Body of pancreas (tissue), 4 donors: ENCODE measurements at places on chromosomes 1 and 21.

DNA sequence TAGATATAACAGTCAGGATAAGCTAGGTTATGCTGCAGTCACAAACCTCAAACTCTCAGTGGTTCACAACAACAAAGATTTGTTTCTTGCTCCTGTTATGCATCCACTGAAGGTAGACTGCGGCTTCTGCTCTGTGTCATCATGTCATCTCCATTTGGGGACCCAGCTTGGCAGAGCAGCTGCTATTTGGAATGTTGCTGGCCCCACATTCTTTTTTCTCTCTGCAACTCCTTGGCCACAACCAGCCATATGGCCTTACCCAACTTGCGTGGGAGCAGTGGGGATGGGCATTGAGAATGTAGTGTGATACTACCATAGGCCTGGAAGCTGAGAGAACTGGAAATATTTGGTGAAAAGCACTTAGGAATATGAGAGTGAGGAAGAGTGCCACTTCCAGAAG lies 26.4 kb downstream of the AGO4 start:
- no peak for DNase-seq

DNA sequence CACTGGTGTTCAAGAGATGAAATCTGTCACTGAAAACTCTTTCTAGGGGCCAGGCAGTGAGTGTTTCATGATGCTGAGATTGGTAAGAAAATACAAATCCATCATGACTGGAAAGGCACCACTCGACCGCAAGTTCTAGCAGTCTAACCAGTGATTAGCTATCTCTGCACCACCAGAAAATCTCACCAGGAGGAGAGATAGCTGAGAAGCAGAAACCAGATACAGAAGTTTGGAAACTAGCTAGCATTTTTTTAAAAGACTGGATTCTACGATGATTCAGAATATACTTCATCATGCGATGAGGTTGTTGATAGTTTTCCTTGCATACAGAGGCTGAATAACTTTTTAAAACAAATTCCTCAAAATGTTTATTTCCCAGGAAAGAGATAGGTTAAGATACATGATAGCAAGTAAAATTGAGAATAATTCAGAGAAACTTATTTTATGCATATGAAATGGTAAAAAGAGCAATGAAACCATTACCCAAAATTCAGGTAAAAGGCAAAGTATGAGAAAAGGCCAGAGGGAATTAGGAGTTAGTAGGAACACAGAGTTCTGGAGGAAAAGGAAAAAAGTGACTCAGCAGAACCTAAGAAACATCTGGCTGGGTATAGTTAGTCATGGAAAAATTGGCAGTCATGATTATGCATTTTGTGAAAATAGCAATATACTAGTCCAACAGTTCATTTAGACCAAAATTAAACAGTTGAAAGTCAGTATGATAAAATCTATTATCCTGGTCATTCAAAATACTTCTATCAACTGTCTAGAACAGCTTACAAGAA lies 3.3 kb upstream of the F3 start:
- DNase-seq, result no peak

DNA sequence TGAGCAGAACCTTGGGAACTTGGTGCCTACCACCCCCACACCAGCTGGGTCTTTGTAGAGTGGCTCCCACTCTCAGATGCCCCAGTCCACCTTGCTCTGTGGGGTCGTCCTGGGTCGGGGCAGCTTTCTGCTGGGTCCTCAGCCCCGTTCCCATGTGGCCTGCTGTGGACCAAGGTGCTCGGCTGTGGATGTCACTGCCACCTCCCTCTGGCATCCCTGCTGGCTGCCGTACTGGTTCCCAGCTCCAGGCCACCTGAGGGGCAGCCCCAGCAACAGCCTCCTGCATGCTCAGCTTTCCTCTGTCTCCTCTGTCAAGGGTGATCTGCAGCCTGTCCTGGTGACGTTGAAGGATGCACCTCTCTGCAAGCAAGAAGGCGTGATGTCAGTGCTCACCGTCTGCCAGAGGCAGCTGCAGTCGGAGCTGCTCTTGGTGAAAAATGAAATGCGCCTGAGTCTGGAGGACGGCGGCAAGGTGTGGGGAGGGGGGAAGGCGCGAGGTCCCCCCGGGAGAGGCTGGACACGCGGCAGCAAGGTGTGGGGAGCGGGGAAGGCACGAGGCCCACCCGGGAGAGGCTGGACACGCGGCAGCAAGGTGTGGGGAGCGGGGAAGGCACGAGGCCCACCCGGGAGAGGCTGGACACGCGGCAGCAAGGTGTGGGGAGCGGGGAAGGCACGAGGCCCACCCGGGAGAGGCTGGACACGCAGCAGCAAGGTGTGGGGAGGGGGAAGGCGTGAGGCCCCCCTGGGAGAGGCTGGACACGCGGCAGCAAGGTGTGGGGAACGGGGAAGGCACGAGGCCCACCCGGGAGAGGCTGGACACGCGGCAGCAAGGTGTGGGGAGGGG lies 45.9 kb upstream of the DIP2A start:
- no peak for DNase-seq

GRCh38 chr1:69103213-69103612 lies 464.5 kb upstream of the LRRC7 start:
- no peak for DNase-seq

DNA sequence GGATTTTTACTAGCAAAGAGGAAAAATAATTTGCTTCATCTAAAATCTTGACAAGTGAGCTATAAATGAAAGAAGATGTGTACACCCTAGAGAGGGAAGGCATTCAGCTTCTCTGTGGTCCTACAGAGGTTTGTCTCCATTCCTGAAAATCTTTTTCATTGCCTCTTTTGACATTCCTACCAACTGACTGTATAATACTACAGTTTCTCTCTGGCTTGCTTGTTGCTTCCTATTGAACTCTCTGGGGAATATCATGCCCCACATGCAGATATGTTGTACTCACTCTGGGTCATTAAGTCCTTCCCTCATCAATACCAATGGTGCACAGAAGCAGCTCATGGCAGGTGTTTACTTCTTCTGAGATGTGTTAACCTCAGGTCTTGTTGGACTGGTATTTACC lies 371.2 kb upstream of the PLXNA2 start:
- DNase-seq, result no peak

DNA sequence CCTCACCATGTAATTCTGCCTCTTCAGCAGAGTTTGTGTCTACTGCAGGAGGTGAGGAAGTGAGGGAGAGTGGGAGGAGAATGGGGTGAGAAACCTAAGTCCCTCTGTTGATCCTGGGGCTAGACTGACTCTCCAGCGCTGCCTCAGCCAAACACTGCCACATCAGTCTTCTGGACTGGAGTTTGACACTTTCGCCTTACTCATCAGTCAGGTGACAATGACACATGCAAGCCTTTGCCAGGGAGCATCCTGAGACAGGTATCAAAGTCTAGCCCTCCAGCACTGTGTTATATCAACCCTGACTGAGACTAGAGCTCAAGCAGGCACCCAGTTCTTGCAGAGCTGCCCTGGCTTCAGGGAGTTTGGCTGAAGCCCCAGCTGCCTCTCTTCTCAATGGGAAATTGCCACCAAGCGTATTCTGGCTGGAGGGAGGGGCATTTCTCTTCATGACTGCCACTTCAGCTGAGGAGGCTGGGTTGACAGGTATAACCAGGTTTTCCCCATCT lies 33.3 kb upstream of the SUCO start:
- peak; percentile 72 for DNase-seq

DNA sequence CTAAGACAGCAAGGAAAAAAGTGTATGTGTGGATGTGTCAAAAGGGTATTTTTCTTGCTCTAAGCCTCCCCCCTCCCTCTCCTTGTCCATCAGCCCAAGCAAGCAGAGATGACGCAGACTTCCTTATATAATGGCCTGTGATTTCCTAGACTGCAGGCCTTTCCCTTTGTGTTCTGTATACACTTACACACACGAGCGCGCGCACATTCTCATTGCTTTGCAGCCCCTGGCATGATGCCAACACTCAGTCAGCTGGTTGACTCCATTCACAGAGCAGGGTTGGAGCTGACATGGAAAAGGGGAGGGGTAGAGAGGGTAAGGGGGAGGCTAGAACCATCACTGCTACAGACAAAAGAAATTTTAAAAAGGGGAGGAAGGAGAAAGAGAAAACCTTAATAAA lies 41.8 kb downstream of the GATAD2B start:
- peak; percentile 75 for DNase-seq

DNA sequence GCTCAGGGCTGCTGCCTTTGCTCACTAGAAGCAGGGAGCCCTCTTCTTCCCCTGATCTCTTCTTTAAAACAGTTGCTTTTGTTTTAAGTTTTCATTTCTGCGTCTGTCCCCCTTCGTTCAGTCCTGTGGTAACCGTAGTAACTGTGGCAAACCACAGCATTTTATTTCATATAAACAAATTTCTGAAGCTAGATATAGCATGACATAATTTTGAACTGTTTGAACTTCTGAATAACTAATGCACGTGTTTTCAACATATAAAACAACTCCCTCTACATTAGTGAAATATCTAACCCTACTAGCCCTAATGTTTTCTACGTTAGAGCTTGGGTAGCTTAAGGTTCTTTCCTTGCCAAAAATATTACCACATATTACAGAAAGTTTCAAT lies 104.6 kb downstream of the DISP1 start:
- no peak for DNase-seq

DNA sequence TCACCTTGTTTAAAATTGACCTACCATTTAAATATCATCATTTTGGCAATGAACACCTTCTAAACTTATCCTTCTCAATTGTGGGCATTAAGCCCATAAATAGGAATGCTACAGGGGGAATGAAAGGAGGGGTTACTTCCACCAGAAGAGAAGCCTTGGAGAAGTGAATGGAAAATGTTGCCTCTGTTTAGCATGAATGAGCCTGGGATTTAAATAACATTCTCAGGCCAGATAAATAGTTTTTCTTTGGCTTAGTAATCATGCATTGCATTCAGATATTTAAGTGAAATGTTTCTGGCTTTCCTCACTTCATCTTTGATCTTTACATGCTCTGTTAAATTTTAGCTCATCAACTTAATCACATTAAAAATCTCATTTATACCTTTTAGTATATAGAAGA lies 284.3 kb upstream of the FMN2 start:
- no peak for DNase-seq

- DNase-seq, result no peak
Observed at GRCh38 chr1:39508857-39509305, 17.4 kb downstream of the BMP8A start.

DNA sequence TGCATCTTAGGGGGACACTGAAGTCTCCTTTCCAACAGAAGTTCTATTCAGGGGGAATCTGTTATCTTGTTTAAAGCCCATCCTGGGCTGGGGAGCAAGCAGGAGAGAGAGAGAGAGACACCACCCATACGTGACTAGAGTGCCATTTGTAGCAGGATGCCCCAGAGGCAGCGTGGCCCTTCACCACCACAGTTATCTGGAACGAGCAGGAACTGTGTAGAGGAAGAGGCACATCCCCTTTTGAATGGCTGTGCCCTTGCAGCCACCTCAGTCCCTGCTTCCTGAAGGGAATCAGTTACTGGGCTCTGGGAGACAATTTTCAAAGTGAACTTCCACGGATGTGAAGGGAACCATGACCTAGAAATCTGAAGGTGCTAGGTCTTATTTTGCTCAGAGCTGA lies 19.4 kb upstream of the LAMTOR5 start:
- DNase-seq, result no peak

- no peak for DNase-seq
Observed at GRCh38 chr1:57319165-57319564, 104.7 kb downstream of the DAB1 start.

DNA sequence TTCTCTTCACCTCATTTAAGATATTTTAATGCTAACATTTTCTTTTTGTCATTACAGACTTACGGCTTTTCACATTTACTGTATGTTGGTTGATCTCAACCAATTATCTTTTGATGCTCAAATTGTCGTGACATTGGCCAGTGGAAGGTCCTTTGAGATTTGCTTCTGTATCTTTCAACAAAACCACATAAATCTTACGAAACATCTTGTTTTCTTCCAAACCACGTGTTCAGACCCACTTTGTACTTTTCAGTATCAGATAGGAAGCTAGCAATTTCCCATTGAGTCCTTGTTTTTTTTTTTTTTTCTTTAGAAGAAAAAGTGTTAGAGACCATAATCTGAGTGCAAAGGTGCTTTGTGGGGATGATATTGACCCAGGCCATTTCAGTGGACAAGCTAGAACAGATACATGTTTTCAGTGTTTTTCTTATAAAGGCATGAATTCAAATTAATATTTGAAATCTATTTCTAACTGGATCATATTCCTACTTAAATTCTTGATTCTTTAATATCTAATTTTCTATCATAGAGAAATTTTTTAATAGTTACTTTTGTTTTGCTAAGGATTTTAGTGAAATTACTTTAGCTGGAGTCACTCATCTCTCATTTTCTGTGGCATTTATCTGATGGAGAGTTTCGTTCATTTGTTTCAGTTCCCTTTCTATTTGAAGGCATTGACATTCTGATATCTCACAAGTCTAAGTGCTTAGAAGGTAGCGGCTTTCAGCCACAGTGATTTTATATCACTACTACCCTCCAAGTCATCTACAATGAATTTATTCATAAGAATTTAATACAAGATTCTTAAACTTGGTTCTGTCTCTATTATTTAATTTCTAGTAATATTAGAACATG lies 26.7 kb downstream of the ATG4C start:
- DNase-seq, result no peak

GRCh38 chr1:183125279-183125999 lies 60.6 kb upstream of the LAMC2 start:
- DNase-seq, result no peak

GRCh38 chr1:116879478-116880133 lies 30.1 kb upstream of the PTGFRN start:
- DNase-seq, result peak; percentile 55

GRCh38 chr1:66725885-66726665 lies 26.2 kb upstream of the DYNLT5 start:
- DNase-seq, result peak; percentile 31

DNA sequence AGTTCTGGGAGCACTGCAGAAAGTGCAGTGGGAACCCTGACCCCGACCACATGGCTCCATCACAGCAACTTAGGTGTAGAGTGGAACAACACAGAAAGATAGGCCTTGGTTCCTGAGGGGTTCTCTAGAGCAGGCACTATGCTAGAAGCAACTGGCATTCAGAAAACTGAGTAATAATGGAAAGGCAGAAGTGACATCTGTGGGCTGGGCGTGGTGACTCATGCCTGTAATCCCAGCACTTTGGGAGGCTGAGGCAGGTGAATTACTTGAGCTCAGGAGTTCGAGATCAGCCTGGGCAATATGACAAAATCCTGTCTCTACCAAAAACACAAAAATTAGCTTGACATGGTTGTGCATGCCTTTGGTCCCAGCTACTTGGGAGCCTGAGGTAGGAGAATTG lies 5.3 kb downstream of the MRPS15 start:
- DNase-seq, result no peak

DNA sequence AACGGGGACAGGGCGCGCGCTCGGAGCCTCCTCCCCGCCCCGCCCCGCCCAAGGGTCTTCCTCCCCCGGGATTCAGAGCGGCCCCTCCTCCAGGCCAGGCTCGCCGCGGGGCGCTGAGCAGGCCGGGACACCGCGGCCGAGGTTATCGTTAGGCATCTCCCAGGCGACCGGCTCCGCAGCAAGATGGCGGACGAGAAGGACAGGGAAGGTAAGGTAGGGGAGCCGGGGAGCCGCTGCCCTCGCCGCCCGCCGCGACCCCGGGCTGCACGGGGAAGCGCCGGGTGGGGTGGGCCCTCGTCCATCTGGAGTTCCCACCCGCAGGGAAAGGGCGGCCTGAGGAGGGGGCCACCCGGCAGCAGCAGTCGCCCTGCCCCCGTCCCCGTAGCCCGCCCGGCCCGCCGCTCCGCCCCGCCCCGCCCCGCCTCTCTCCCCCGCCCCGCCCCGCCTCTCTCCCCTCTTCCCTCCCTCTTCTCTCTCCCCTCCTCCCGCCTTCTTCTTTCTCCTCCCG lies 105.9 kb upstream of the HNRNPU start:
- peak; percentile 84 for DNase-seq

GRCh38 chr1:151908228-151908691 lies 1.1 kb downstream of the THEM4 start:
- DNase-seq, result no peak
